ENCODE measurements at places on chromosomes 5 and 9.
A peak's percentile ranks its signal among the peaks of the same experiment; 100 is the strongest.

DNA sequence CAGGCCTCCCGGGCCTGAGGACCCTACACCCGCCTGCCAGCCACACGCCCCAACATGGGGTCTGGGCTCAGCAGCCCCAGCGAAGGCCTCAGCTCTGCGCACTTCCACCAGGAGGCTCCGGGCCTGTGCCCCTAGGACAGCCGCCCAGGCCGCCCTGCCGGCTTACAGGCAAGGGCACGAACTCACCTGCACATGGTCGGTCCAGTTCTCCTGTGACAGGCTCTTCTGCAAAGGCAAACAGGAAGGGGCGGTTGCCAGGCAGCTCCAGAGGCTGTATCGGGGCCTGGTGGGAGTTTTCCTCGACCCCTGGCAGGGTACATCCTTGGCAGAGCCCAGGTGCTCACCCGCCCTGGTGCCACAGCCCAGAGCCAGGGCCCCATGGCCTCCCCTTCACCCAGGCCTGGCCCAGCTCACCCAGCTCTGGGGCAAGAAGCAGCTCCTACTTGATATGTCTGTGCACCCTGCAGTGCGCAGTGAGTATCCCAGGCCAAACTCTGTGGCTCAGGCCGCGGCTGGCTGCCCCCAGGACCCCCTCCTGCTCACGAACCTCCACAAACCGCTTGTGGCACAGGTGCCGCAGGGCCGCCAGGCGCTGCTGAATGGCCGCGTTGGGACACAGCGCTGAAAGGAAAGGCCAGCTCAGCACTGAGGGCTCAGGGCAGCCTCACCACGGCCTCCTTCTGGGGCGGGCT is 52.2 kb upstream of the NRARP start:
- DNase-seq = no peak

GRCh38 chr9:5569409-5569808 is 59.1 kb downstream of the PDCD1LG2 start:
- DNase-seq = no peak

GRCh38 chr9:107465467-107466451 is 23.8 kb downstream of the KLF4 start:
- no peak for DNase-seq

- DNase-seq = peak; percentile 96
Observed at GRCh38 chr5:131796793-131797693, at the start of gene FNIP1. TSS of gene FNIP1 (minus strand) at chr5:131797017. CDS start at chr5:131796921, 96 bp downstream.

DNA sequence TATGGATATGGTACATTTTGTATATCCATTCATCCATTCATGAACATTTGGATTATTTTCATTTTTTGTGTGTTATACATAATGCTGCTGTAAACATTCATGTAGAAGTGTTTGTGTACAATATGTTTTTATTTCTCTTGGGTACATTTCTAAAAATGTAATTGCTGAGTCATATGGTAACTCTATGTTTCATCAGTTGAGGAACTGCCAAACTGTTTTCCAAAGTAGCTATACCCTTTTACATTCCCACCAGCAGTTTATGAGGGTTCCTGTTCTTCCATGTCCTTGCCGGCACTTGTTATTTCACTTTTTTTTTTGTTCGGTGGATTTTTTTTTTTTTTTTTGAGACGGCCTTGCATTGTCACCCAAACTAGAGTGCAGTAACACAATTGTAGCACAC is 54.0 kb upstream of the MCCC2 start:
- no peak for DNase-seq
